ENCODE measurements at places on chromosomes 1 and 21.

- no peak for DNase-seq
These were observed 4.5 kb downstream of the SH3GLB1 start for GRCh38 chr1:86708920-86709319.

DNA sequence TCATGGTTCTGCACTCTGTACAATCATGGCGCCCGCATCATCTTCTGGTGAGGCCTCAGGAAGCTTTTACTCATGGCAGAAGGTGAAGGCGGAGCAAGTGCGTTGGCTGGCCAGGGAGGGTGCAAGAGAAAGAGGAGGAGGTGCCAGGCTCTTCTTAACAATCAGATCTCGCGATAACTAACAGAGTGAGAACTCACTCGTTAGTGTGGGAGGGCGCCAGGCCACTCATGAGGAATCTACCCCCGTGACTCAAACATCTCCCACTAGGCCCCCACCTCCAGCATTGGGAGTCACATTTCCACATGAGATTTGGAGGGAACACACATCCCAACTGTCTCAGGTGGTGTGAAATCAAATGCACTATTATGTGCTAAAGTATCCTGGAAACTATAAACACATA is 220.2 kb upstream of the CSF3R start:
- DNase-seq = no peak

- no peak for DNase-seq
These were observed 15.4 kb upstream of the ZBTB21 start for GRCh38 chr21:42025376-42026081.

- no peak for DNase-seq
These were observed 58.0 kb downstream of the B3GALT5 start for GRCh38 chr21:39670701-39671100.

DNA sequence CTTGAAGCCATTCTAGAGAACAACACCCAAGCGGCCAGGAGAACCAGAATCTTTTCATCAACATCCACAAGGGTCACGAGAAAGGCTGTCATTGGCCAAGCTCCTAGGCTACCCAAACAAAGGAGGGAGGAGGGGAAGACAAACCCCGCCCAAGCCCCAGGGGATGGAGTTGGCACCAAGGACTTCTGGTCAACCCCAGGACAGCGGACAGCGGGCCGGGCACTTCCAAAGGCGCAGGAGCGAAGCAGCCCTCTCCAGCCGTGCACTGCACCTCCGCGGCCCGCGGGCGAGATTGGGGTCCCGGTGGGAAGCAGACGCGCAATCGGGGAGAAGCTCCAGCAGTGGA is at the start of gene CLIC6:
Gene CLIC6 (plus strand): TSS at position 192 of the 346 bp plus-strand sequence. CDS start 395 bp downstream, outside the sequence.
- peak; percentile 70 for DNase-seq

DNA sequence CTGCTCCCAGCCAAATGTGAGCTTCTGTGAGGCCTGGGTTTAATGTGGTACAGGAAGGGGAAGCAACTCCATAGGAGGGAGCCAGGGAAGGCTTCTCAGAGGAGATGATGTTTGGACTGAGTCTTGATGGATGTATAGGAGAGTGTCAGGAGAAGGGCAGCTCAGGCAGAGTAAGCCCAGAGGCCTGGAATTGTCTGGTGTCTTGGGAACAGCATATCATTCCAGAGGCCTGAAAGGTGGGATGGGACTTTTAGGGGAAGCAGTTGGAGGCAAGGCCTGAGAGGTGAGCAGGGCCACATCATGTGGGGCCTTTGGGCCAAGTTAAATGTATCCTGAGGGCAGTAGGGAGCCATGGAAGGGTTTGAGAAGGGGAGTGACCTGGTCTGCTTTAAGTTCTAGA is 148.6 kb upstream of the WNT4 start:
- DNase-seq = no peak

- peak; percentile 73 for DNase-seq
These were observed at the start of gene FOXD3 for GRCh38 chr1:63322114-63322943. Gene FOXD3, plus strand, starts transcription at chr1:63322567. Its CDS starts 492 bp downstream, at chr1:63323059.

DNA sequence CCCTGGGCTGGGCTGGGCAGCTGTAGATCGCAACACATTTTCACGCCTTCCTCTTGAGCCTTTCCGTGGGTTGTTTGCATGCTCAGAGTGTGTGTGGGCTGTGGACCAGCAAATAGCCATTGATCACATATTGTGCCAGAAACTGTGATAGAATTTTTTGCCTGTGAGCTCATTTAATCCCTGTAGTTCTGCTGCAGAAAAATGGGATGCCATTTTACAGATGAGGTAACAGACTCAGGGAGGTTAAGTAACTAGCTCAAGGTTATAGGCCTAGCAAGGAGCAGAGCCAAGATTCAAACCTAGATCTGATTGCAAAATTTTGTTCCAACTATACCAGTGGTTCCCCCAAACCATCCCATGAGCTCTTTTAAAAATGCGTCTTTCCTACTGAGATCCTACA is 10.5 kb downstream of the SPATA46 start:
- DNase-seq = no peak

- no peak for DNase-seq
These were observed 63.2 kb downstream of the DIRAS3 start for GRCh38 chr1:67987046-67987799.
